ENCODE measurements at places on chromosomes 1 and 21.

GRCh38 chr1:119115311-119115710 is 25.1 kb downstream of the WARS2 start:
- DNase-seq: no peak

DNA sequence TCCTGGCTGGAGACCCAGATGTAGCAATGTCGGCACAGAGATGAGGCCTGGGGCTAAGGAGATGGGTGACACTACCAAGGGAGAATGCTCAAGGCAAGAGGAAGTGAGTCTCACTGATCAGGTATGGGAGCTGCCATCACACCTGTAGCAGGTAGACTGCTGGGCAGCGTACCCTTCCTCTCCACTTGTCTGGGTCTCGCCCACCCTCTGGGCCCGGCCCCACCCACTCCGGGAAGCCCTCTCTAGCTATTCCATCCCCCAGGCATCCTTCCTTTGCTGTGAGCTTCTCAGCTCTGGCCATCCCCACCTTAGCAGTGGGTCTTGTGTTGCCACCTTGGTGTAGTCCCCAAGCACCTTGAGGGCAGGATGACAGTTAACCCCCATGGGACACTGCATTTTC is 87.7 kb upstream of the EDN2 start:
- no peak for DNase-seq

DNA sequence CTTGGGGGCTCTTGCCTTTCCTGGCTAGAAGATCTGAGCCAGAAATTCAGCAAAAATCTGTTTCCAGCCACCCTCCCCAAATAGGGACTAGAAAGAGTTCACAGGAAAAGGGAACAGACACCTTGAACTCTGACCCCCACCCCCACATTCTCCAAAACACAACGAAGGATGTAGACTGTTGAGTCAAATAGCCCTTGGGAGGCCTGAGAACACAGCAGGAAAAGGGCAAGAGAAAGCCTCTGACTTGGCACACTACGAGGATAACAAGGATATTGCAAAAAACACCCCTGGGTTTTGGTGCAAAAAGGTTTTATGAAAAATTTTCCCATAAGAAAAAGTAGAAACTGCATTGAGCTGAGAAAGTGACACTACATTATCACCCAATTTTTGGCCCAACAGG is 1.9 kb upstream of the YRDC start:
- DNase-seq: no peak

DNA sequence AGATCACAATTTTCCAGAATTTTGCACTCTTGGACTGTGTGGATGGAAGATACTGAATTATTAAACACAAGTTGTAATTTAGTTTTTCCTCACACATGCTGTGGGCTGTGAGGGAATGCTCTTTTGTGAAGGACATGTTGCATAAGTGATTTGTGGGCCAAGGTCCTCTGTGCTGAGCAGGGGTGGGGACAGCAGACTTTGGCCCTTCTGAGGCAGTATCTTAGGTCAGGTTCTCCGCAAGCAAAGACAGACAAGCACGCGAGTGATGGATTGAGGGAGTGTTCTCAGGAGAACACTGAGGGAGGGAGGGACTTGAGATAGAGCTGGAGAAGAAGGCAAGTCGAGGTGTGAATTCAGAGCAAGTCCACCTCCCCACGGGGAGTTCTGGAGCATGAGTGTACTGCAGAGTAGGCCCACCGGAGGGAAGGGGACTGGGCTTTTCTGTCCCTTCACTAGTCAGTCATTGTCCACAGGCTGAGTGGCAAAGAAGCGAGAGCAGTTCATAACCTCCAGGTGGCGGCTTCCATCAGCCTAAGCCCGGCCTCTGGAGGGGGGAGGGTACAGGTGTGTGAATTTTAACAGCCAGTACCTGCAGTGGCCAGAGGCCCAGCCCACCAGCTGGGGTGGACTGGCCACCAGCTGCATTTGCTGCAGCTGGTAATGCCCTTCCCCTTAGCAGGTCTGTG is 19.1 kb upstream of the CD101 start:
- DNase-seq: no peak

DNA sequence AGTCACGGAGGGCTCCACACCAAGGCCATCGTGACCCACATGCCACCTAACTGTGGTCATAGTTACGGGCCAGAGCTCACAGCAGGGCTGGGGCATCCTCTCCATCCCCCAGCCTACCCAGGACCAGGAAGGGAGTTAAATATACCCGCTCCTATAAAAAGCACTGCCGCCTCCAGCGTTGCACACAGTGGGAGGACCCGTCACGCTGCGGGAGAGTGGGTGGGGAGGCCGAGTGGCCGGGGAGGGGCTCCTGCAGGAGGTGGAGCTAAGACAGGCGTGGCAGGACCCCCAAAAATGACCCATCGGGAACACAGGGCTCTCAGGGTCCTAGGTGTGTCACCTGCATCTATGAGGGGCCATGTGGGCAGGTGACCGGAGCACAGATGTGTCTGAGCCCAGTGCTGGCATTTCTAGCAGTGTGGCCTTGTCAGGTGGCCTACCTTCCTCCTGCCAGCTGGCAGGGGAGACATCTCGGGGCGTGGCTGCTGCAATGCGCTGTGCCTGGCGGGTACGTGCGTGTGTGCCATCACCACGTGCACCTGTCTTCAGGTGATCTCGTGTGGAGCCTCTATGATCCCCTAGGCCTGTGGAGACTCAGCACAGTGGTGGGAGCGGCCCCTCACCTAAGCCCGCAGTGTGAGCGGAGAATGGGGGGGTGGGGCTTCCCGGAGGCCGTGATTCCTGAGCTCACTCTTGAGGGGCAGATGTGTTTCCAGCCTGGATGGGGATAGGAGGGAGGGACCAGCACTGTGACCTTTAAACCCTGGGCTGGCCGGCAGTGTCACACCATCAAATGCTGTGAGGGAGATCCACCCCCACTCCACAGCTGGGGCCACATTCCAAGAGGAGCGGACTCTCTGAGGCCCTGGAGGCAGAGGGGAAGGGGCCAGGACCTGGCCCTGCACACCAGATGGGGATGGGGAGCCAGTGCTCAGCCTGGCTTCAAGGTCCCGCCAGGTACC is 17.7 kb downstream of the AGRN start:
- DNase-seq: no peak

GRCh38 chr1:99723251-99723650 is 43.2 kb downstream of the FRRS1 start:
- no peak for DNase-seq

DNA sequence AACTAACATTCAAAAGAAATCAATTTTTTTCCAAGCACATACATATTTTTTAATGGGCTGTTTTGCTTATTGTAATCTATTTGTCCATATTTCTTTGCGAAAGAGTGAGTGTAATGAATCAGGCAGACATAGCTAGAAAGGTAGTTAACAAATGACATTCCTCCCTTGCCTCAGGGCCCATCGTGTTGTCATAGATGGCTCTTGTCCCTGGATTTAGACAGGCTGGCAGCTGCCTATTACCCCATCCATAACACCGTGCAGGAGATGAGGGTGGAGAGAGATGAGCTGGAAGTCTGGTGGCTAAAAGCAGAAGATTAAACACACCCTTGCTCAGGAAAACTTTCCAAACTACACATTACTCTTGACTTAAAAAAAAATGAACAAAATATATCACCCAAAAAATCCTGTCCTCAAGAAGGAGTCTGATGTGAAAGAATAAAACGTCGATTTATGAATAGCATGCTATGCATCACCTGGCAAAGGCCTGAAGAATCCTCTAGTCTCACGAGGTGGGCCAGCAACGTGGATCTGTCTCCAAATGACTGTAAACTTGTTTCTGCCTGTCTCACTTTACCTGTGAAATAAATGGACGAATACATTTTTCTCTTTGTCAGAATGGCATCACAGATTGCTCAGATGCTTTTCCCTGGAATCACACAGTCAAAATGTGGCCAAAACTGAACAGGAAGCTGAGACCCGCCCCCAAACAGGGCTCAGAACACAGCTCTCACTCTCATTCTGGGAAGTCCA is 55.7 kb downstream of the C21orf91 start:
- no peak for DNase-seq

GRCh38 chr1:101849356-101849755 is 147.4 kb downstream of the OLFM3 start:
- DNase-seq: no peak

DNA sequence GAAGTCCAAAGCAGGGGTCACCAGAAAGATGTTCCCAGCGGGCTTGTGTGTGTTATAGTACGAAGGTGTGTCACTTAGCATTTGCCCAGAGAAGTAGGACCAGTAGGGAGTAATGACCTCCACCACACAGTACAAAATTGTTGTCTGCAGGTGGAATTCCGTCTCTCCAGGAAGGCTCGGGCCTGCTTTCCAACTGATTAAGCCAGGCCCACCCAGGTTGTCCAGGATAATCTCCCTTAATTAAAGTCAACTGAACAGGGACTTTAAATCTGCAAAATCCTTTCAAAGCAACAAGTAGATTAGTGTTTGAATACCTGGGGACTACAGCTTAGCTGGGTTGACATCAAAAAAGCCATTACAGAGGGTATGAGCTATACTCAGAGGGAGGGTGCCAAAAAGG is 131.3 kb downstream of the BACH1 start:
- DNase-seq: no peak

GRCh38 chr1:2999571-2999970 is 21.7 kb upstream of the ACTRT2 start:
- no peak for DNase-seq

DNA sequence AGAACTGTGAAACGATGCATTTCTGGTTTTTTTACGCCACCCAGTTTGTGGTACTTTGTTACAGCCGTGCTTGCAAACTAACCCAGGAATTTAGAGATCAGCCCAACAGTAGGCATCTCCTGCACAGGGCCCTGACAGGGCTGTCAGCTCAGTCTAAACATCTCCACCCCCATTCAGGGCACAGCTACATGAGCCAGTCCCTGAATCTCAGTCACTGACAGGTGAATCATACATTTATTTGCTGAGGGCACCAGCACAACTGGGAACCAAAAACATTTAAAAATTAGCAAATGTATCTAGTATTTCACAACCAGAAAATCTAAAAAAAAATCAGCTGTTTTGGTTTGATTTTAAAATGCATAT is 30.7 kb downstream of the PRDX6 start:
- DNase-seq: no peak
